ENCODE measurements at places on chromosomes 12 and 14. TPM values are rescaled to one million over a fixed set of nuclear protein-coding genes. Genes with fewer than 3 reads are reported as not detected.

DNA sequence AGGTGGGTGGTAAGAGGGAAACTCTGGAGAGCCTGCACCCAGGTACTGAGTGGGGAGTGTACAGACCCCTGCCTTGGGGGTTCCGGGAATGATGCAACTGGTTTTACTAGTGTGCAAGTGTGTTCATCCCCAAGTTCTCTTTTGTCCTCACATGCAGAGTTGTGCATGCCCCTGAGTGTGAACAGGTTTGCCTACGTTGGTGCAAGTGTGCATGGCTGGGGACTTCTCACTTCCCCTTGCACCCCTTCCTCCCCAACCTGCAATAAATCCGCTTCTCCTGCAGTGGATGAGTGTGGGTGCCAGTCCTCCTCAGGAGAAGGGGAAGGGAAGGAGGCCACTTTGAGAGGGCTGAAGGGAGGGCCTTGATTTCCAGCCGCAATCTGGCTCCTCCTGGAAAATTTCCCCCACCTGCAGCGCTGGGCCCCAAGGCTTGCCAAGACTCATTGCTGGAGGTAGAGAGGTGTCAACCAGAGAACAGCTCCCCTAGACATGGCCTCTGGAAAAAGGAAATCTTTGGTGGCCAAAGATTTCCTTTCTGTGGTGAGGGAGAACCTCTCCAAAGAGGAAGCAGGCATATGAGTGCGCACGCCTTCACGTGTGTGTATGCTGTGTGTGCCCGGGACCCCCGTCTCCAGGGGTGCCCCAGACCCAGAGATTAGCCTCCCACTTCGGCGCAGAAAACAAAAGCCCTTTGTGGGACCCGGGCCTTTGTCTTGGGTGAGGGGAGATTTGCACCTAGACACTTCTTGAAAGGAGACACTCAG, 5.5 kb downstream of the AQP2 start:
- H3K27ac ChIP-seq = no peak overlapping the region
- H3K4me3 ChIP-seq = no peak overlapping the region
- no peaks in the 10 kb centered on the region for H3K27me3 ChIP-seq
- no peak for DNase-seq
- H3K4me1 ChIP-seq = peaks cover 20% of the 10 kb centered on the region

GRCh38 chr12:94379479-94380113, 80.1 kb downstream of the CEP83 start:
- no peaks in the 10 kb centered on the region for H3K27me3 ChIP-seq
- no peak overlapping the region for H3K4me3 ChIP-seq
- H3K27ac ChIP-seq = no peak overlapping the region
- H3K4me1 ChIP-seq = no peaks in the 10 kb centered on the region

DNA sequence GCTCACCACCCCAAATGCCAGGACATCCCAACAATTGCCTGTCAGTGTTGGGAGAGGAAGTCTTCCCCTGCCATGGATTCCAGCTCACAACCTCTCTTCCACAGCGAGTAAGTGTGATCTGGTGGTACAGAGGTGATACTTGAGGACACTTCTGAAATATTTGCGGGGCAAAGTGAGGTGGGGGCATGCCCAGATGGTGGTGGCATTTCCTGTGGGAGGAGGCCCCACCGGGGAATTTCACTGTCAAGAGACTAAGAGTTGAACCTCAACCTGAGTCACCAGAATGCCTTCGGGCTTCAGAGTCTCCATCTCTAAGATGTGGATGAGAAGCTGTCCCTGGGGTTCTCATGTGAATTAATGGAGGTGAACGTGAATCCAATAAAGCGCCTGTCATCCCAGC, 122.3 kb upstream of the RFLNA start:
- H3K27ac ChIP-seq = no peak overlapping the region
- no peaks in the 10 kb centered on the region for H3K36me3 ChIP-seq
- H3K4me3 ChIP-seq = no peak overlapping the region
- DNase-seq = no peak

DNA sequence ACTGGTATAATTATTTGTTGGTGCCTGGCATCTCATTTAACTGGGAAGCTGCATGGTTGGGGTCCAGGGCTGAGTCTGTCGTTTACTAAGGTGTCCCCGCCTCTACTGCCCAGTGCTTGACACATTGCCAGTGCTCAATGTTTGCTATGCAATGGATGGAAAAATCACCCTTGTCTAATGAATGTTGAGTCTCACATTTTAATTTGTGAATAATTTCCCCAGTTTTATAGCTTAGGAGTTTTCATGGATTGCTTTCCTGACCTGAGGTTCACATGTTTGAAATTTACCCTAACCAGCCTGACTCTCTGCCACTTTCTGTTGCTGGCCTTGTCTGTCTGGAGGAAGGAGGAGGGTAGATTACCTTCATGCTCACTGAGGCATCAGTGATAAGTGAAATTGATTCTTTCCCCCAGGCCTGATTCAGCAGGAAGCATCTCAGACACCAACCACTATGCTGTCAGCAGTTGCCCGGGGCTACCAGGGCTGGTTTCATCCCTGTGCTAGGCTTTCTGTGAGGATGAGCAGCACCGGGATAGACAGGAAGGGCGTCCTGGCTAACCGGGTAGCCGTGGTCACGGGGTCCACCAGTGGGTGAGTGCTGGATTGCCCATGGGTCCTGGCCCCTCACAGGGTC, 2.4 kb downstream of the DHRS2 start:
- no peak overlapping the region for H3K27ac ChIP-seq
- peaks cover 51% of the 10 kb centered on the region for H3K4me1 ChIP-seq

HEATR5A gene
- 25.7 TPM for total RNA-seq

GRCh38 chr14:25049568-25050268, at the start of gene STXBP6:
STXBP6 (minus strand) TSS chr14:25050147; CDS start chr14:24974818, 75,329 bp downstream.
- H3K36me3 ChIP-seq = no peaks in the 10 kb centered on the region
- peak within 1 kb of the TSS; percentile 52 for H3K4me3 ChIP-seq
- no peak within 1 kb of the TSS for H3K27ac ChIP-seq
- DNase-seq = peak; percentile 66
- peaks cover 33% of the 10 kb centered on the region for H3K27me3 ChIP-seq
- H3K4me1 ChIP-seq = no peaks in the 10 kb centered on the region

- DNase-seq = no peak
- no peak overlapping the region for H3K4me3 ChIP-seq
- H3K27ac ChIP-seq = no peak overlapping the region
These were observed 2.6 kb downstream of the FBRSL1 start for GRCh38 chr12:132492522-132492921.

DNA sequence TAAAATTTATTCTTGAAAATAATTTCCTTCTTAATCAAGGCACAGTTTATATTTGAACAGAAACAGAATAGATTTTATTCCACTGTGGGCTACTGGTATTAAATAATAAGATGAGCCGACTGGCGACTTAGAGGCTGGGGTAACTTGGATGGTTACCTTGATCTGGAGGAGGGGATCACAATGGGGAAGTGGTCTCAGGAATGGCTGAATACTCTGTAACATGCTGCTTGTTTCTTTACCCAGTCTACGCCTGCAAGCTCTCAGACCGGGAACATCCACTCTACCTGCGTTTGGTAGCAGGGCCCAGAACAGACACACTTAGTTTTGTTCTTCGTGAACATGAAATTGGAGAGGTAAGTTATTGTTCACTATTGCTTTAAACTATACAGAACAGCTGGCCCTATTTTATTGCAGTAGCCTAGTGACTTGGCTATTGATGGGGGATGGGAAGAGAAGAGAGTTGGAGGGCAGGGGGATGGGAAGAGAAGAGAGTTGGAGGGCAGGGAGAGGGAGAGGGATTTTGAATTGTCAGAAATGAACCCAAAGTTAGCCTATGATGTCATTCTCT, 67.9 kb downstream of the GNS start:
- no peak overlapping the region for H3K27ac ChIP-seq
- H3K4me1 ChIP-seq = peaks cover 13% of the 10 kb centered on the region
- H3K36me3 ChIP-seq = 0 out of 2 replicates have a peak, but pooled peaks cover 7% of the 10 kb centered on the region
- no peak for DNase-seq
